Adrenal gland (tissue), 19 donors: ENCODE measurements at places on chromosomes 3 and 15.

DNA sequence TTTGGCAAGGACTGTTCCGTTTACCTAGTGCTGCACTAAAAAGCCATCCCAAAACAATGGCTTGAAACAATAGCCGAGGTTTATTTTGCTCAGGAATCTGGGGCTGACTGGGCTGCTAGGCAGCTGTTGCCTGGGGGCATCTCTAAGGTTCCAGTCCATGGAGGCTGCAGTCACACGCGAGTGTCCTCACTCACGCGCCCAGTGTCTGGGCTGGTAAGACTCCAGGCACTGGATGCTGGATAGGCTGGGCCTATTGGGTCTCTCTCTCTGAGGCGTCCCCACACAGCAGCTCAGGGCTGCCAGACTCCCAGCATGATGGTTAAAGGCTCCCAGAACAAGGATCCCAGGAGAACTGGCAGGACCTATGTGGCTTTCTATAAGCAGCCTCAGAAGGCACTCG is 34.2 kb downstream of the ALS2CL start:
- no peak overlapping the region for H3K4me3 ChIP-seq
- DNase-seq = no peak
- H3K27me3 ChIP-seq = no peaks in the 10 kb centered on the region
- no peak overlapping the region for H3K27ac ChIP-seq

DNA sequence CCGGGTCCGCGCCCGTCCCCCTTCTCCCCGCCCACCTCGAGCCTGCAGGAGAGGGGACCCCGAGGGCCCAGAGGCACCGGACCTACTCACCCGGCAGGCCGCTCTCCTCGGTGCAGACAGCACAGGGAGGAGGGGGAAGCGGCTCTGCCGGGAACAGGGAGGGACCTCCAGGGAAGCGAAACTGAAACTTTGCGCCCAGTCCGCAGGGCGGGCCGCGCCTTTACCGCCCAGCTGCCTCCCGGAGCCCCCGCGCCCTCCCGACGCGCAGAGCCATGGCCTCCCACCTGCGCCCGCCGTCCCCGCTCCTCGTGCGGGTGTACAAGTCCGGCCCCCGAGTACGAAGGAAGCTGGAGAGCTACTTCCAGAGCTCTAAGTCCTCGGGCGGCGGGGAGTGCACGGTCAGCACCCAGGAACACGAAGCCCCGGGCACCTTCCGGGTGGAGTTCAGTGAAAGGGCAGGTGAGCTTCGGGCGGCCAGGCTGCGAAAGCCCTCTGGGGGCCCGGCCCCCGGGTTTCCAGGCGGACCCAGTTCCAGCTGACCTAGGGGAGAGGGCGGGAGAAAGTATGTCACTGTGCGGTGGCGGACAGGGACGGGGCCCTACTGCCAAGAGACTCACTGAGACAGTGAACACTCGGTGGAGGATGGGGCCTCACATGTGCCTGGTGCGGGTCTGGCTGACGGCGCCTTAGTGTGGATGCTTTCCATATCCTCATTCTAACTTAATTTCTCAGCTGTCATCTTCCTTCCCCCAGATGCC is at the start of the genes DTX3L and PARP9:
Gene DTX3L, plus strand, starts transcription at position 184 of the 758 bp plus-strand sequence. Its CDS starts 89 bp downstream, at position 273.
Gene PARP9, minus strand, starts transcription at position 146 of the 758 bp plus-strand sequence. CDS start 4,680 bp downstream, outside the sequence.
- H3K36me3 ChIP-seq = peaks cover 44% of the 10 kb centered on the region
- H3K27ac ChIP-seq = peak within 1 kb of the TSS; percentile 95
- DNase-seq = peak; percentile 84
- H3K4me1 ChIP-seq = peaks cover 34% of the 10 kb centered on the region

DNA sequence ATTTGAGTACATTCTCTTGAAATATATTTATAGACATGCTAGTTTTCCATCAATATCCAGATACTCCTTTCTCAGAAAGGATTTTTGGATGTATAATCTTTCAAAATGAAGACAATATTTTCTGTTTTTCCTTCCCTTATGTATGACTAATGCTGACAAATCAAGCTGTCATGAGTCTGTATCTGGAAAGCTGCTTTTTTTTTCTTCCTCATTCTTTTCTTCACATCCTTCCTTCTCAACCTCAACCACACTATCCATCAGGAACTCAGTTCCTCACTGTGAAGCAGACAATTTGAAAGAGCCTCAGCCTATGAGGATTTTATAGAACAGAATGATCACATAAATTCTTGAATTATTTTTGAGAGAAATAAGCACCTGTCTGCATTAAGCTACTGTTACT is 335.9 kb upstream of the EPHA6 start:
- H3K27me3 ChIP-seq = no peaks in the 10 kb centered on the region
- DNase-seq = no peak
- no peaks in the 10 kb centered on the region for H3K4me1 ChIP-seq
- H3K36me3 ChIP-seq = no peaks in the 10 kb centered on the region

GRCh38 chr15:80970658-80971057 is 19.0 kb downstream of the MESD start:
- H3K27me3 ChIP-seq = no peaks in the 10 kb centered on the region
- no peaks in the 10 kb centered on the region for H3K36me3 ChIP-seq
- no peak overlapping the region for H3K27ac ChIP-seq

GRCh38 chr3:32078085-32078634 is 28.3 kb upstream of the GPD1L start:
- peaks cover 19% of the 10 kb centered on the region for H3K4me1 ChIP-seq
- DNase-seq = no peak

DNA sequence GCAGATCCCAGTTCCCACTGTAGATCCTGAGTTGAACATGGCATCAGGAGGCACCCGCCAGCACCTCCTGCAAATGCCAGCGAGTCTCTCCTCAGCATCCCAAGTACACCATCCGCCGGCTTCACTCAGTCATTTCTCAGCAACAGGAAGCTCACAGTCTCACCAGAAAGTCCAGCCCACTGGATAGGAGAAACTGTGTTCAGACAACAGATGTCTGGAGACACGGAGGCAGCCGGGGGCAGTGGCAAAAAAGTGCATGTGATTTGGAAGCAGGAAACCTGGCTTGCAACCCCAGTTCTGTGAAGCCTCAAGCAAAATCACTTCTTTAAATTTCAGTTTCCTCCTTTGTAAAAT is 68.7 kb downstream of the SRGAP3 start:
- DNase-seq = no peak
- no peaks in the 10 kb centered on the region for H3K36me3 ChIP-seq
- no peak overlapping the region for H3K4me3 ChIP-seq
- H3K4me1 ChIP-seq = no peaks in the 10 kb centered on the region
- H3K27me3 ChIP-seq = no peaks in the 10 kb centered on the region

GRCh38 chr15:61857169-61857829 is 202.9 kb downstream of the VPS13C start:
- H3K4me3 ChIP-seq = no peak overlapping the region
- H3K36me3 ChIP-seq = no peaks in the 10 kb centered on the region

GRCh38 chr3:117820658-117821299 is 1111.2 kb downstream of the TUSC7 start:
- H3K27me3 ChIP-seq = no peaks in the 10 kb centered on the region
- H3K4me3 ChIP-seq = peak overlapping the region; percentile 6
- H3K27ac ChIP-seq = peak overlapping the region; percentile 49
- no peaks in the 10 kb centered on the region for H3K36me3 ChIP-seq

GRCh38 chr3:34727700-34728099 is 911.6 kb upstream of the ARPP21 start:
- no peaks in the 10 kb centered on the region for H3K4me1 ChIP-seq
- DNase-seq = no peak
- no peak overlapping the region for H3K27ac ChIP-seq
- no peak overlapping the region for H3K4me3 ChIP-seq

DNA sequence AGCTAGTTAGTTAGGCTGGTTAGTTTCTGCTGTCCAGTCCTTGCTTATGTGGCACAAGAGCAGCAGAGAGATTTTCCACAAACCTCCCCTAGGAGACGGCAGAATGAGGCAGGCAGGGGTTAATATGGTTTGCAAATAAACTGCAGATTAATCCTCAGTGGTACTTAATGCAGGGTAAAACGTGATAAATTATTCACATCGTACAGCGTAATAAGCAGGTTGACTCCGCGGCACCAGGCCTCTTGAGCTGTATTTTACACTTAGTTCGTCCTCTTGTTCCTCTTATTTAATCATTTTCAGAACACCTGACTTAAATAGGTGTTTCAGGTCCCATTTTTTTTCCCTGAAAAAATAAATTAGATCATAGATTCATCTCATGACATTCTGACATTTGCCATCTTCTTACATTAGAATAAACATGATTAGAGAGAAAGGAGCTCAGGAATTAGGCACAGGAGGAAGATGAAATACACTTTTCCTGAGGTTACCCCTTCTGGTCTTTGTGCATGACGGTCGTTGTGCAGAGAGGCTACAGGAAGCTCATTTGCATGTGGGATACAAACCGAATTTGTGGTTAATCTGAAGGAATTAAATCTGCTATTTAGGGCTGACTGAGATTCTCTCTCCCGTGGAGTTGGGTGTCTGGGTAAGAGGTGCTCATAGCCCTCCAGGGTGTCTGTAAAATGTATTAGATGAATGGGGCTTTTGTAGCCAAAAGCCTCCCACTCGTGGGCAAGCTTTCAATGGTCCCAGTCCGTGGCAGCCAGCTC is 27.1 kb upstream of the VPS8 start:
- no peak overlapping the region for H3K27ac ChIP-seq
- no peak overlapping the region for H3K4me3 ChIP-seq
- DNase-seq = no peak
- H3K4me1 ChIP-seq = no peaks in the 10 kb centered on the region
- no peaks in the 10 kb centered on the region for H3K36me3 ChIP-seq
- H3K27me3 ChIP-seq = no peaks in the 10 kb centered on the region
